ACHN (cell line): ENCODE measurements at places on chromosomes 12 and 14.
A peak's percentile ranks its signal among the peaks of the same experiment; 100 is the strongest.

- peak; percentile 72 for DNase-seq
These were observed 107.0 kb downstream of the ADAMTS20 start for GRCh38 chr12:43444940-43445564.

GRCh38 chr12:89935850-89936249, 227.2 kb upstream of the ATP2B1 start:
- DNase-seq = no peak

DNA sequence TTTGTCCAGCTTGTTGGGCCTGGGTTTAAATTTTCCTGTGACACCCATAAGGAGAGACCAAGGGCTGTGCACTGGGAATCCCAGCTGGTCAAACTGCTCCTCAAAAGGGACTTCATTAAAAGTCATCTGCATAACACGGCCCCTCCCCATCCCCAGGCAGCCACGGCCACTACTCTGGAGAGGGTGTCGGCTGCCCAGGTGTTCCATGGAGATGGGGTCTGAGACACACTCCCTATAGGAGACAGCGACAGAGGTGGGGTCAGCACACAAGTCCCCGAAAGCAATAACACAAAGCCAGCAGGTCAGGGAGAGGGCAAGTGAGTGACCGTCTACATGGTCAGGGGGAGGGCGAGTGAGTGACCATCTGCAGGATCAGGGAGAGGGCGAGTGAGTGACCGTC, 75.6 kb upstream of the BCL11B start:
- no peak for DNase-seq

GRCh38 chr12:25276199-25276937, 25.6 kb upstream of the KRAS start:
- DNase-seq = peak; percentile 88

DNA sequence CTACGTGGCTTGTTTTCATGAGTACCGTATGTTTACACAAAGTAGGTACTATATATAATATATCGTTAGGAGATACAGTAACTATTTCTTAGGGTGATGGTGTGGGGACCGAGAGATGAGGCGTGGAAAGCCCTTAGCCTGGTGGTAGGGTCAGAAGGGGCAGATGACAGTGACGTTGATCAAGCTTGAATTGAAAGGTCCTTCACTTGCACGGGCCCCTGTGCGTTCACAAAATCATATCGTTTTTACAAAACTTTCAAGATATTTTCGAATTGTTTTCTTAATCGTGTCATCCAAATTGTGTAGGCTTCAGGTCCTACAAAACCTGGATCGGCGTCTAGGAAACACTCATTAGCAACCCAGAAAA, 881 bp upstream of the SOS2 start:
- DNase-seq = no peak

DNA sequence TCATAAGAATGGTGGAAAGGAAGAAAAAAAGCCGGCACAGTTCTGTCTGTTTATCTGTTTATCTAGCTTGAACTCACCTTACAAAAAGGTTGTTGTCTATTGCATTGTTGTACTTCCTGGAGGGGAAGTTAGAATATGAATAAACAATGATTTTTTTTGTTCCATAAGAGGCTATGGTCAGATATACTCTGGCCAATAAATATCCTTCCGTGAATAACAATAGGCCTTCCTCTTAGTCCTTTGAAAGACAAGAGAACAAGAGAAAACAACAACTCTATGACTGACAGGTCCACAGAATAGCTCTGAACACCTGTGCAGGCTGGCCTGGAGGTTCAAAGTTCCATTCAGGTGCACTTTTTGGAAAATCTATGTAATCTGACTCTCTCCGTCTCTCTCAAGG, 192.8 kb upstream of the KRR1 start:
- no peak for DNase-seq

DNA sequence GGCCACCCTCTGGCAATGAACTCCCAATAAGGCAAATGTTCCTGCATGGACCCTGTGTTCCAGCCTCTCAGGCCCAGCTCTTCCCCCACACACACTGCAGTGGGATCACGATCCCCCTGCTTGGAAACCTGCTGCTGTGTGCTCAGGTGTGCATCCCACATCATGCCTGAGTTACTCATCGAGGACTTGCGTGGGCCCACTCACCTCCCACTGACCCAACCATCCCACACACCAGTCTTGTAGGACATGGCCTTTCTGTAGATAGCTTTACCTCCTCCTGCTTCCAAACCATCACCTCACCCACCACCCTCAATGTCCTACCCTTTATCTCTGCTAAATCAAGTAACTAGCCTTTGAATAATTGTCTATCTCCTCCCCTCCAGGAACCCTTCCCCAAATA, 24.6 kb downstream of the NPC2 start:
- no peak for DNase-seq

DNA sequence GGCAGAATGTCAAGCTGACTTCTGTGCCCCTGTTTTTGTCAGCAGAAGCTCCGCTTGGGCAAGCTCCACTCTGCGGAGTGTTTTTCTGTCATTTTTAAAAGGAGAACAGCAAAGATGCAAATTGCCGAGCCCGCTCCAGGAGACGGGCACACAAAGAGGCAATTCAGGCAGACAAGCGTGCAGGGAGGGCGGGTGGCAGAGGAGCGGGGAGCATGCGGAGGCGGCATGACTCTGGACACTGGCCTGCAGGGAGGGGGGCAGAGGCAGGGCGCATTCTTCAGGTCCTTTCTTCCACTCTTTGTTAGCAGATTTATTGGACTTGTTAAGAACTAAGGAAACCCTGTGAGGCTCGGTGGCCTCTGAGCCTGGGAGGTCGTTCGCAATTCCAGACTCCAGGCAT, 187.3 kb upstream of the RMST start:
- DNase-seq = no peak

GRCh38 chr12:111389635-111390034, 16.1 kb upstream of the SH2B3 start:
- DNase-seq = no peak

DNA sequence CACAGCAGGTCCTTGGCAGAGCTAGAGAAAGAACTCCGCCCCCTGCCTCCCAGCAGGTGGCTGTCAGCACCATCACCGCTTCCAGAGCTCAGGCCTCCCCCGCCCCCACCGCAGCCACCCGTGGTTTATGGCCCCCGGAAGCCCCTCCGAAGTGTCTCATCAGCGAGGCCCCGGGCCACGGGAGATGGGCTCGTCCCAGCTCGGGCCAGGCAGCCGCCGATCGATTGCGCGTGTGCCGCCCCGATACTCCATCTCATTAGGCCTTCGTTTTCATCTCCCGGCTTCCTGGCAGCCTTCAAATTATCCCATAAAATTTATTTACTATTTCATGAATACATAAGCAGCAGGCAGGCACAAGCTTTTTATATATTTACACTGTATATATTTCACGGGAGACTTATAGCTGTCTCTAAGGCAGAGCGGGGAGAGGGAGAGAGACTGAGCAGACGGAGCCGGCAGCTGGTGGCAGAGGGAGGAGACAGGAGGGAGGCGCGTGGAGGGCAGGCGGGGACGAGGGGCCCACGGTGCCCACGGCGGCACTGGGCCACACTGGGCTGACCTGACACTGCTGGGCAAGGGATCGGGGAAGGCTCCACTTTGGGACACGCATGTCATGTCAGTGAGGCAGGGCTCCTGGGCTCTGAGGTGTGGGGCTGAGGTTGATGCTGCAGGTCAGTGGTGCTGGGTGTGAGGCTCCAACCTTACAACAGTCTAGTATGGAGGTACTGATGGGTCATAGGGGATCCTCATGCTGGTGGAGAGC, 241.2 kb downstream of the RBM19 start:
- DNase-seq = no peak

GRCh38 chr12:66118240-66118891, 12.2 kb downstream of the LLPH start:
- peak; percentile 66 for DNase-seq

DNA sequence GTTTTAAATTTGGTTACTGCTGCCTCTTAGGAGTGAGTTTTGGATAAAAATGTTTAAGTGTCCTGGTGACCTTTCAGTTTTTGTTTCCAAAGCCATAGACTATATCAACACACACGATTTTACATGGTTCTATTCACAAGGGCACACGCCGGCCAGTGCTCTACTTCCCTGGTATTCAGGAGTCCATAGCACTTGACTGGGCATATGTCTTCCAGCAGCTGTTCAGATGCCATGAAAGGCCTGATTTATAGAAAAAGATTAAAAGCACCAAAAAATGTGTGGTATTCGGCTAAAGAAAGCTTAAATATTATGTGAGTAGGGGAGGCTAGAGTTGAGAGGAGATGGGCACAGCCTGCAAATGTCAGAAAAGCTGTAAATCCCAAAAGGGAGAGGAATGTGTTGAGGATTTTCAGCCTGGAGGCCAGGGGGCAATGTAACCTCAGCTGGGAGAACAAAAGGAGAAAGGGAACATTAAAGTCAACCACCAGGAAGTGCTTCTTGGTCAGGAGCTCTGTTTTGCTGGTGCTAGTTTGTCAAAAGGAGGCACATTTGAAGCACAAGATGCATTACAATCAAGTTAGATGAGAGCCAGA, 478.4 kb downstream of the RAD51B start:
- DNase-seq = no peak

DNA sequence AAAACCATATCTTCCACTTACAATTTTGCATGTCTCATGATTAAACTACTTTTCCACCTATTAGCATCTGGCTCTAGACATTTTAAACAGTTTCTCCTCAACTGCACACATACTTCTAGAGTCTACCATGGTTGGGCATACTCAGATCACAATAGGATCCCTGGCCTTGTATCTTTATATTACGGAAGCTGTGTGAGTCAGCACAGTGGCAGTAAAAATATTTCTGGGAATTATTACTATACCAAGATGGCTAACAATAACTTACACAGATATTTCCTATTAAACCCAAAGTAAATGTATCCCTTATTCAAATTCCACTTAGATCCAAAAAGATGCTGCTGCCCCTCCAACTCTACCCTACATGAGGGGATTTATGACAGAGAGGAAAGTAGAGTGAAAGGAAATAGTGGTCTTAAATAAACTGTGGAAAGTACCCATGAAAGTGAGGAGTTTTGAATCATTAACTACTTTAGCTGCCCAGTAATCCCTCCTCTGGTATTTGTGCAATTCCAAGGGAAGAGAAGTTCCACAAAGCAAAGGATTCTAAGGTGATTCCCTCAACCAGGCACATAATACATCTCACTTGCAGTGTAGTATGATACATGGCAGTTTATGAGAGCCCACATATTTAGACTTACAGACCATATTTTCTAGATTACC, 14.0 kb upstream of the CPSF6 start:
- DNase-seq = peak; percentile 31

- DNase-seq = no peak
These were observed 8.5 kb downstream of the CRACR2A start for GRCh38 chr12:3744229-3744901.

GRCh38 chr12:94565683-94566082, 84.7 kb downstream of the TMCC3 start:
- no peak for DNase-seq

- no peak for DNase-seq
These were observed 12.0 kb downstream of the AQP6 start for GRCh38 chr12:49984476-49985359.

- no peak for DNase-seq
These were observed 43.3 kb upstream of the ISM2 start for GRCh38 chr14:77541905-77542304.

DNA sequence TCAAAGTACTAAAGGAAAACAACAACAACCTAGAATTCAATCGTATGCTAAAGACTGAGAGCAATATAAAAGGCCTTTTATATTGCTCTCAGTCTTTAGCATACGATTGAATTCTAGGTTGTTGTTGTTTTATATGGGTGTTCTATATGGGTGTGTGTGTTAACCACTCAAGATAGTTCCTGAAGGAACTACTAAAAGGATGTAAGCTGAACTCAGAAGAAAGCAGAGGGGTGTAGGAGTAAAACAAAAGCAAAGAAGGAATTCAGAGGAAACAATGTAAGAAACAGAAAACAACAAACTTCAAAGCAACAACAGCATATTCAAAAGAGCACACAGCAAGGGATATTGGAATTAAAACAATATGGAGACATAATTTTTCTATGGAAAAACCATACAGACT, 5.4 kb downstream of the ZNF891 start:
- DNase-seq = no peak

- no peak for DNase-seq
These were observed 36.2 kb upstream of the GNG2 start for GRCh38 chr14:51824191-51824590.
